Epithelial cell of prostate (primary cell): ENCODE measurements at places on chromosomes 2 and 18.

- no peak for DNase-seq
Measured at GRCh38 chr2:218253232-218253625, 7.6 kb upstream of the GPBAR1 start.

DNA sequence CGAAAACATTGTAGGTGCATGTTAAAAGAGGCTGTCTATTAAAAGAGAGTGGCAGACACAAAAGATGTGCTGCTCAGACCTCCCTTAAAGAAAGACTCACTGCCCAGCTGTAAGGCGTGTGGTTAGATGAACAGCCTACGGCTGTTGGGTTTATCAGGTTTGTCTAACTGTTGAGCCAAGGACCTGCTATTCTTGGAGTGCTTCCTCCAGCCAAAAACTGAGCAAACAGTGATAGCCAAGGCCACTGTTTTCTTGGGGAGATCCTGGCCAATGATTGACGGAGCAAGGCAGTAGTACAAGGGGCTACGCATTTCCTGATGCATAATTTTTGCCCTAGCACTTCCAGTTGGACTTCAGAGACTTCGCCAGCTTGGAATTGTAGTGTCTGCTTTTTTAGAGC, 1.4 kb upstream of the RAB3GAP1 start:
- DNase-seq: no peak

- no peak for DNase-seq
Measured at GRCh38 chr2:217650716-217651360, 352.0 kb downstream of the TNS1 start.

DNA sequence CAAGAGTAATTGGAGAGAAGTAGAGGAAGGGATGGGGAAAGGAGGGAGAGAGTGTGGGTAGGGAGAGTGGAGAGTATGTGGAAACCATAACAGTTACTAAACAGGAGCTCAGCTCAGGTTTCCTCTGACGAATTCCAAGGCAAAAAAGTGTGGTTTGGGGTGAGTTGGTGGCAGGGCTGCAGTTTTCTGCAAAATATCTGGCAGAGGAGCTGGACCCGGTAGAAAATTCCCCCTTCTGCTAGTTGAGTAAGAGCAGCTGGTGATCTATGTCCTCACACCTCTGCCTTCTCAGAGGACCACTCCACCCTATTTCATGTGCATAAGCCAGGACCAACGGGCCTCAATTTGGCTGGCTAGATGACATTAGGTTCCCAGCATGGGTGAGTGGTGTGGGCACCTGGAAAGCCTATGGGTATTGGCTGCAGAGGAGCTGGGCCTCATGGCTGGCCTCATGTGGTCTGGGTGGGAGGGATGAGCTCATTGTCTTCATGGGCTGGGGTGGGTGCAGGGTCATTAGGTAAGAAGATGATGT, 13.2 kb downstream of the NRP2 start:
- DNase-seq: no peak

DNA sequence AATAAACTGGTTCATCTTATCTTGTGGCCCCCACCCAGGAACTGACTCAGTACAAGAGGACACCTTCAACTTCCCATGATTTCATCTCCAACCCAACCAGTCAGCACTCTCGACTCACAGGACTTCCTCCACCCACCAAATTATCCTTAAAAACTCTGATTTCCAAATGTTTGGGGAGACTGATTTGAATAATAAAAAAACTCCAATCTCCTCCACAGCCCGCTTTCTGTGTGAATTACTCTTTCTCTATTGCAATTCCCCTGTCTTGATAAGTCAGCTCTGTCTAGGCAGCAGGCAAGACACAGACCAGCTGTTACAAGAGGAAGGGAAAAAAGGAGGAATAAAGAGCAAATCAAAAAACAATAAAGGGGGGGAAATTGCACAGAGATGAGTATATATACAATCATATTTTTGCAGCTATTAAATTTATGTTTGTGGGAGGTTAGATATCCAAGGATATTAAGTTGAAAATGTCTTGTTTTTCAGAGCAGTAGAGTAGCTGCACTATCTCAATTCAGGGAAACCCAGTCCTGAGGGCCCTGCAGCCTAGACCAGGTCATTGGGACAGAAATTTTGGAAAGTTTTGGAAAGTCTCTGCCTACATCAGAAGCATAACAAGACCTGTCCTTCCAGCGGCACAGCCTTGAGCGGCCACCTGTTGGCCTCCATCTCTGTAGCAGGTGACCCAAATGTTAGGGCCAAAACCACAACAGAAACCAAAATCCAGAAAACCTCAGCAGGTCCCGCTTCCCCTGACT, 32.8 kb upstream of the SIGLEC15 start:
- no peak for DNase-seq

DNA sequence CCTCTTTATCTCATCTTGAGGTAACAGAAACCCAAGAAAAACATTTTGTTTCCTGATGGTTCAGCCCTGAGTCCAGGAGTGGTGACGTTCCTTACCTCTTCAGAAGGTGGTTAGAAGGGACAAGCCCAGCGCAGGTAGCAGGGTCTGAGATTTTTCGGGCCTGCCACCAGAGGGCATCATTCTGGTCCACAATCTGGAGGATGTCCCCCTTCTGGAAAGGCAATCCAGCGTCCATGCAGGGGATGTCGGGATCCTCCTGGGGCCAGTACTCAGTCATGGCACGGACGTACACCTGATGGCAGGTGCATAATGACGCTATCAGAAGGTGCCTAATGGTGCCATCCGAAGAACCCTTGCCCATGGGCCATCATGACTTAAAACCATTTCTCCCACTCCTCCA, 17.7 kb downstream of the MPP4 start:
- no peak for DNase-seq

DNA sequence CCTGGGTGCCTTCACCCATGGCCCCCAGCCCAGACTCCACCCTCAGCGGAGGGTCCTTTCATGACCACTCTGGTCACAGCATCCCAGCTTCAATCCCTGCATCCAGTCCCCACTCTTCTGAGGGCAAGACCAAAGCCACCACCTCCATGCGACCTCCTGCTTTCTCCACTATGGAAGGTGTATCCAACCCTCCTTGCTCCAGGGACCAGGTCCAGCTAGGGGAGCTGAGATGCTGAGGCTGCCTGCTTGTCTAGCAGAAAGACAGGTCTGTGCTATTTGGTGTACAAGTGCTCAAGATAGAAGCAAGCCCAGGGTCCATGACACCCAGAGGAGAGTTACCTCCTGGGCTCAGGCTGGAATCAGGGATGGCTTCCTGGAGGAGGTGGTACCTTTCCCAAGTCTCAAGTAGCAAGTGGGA, 73.8 kb upstream of the RAB6C start:
- DNase-seq: no peak

- DNase-seq: no peak
Measured at GRCh38 chr2:43764086-43764705, 9.6 kb upstream of the DYNC2LI1 start.

- no peak for DNase-seq
Measured at GRCh38 chr18:22681908-22682307, 251.2 kb upstream of the RBBP8 start.

GRCh38 chr2:54597153-54597848, 126.2 kb upstream of the EML6 start:
- DNase-seq: no peak
